CD14-positive monocyte (primary cell): ENCODE measurements at places on chromosomes 16 and 17.

DNA sequence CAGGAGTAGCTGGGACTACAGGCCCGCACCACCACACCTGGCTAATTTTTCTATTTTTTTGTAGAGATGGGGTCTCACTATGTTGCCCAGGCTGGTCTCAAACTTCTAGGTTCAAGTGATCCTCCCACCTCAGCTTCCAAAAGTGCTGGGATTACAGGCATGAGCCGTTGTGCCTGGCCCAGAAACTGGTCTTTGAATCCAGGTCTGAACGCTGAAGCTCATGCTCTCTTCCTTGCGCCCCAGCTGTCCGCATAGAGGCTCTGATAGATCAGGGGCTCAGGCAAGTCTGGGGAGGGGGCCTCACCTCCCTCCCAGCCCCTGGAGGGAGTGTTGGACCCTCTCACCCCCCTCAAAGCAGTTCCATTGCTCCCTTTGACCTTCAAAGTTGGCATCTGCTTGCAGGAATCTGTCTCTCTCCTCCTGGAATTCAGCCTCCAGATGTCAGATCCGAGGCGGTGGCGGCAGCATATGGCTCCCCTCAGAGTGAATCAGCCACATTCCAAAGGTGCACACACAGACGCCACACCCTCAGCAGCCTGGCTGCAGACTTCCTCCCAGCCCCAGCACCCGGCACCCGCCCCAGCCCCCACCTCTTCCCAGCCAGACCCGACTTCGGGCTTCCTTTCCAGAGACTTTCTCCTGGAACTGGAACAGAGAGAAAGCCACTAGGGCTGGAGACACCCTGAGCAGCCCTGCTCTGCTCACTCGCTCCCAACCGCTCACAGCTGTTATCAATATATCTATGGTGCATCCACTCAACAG lies 16.9 kb upstream of the GLIS2 start:
- no peak for DNase-seq

DNA sequence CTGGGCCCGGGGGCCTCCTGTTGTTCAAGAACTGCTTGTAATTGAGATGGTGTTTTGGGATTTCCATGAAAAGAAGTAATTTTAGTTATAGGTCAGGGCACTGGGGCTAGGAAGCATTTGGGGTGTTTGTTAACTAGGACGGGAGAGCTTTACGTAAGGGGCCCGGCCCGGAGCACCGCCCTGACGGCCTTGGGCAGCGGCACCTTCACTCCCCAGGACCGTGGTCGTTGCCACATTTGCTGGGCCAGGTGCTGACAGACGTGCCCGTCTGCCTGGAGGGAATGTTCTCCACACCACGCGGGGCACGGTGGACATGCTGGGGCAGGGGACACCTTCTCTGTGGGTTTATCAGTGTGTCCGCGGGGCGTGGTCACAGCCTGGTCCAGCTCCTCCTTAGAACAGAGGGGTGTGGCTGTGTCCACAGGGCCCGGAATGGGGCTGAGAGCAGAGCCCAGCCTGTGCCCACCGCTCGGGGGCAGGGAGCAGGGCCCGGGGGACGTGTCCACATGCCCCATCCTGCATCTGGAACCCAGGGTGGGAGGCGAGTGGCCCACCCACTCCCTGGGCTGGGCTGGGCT lies 57.7 kb downstream of the BAIAP2 start:
- no peak for DNase-seq

GRCh38 chr17:8556074-8556473 lies 74.5 kb downstream of the MYH10 start:
- DNase-seq = no peak

DNA sequence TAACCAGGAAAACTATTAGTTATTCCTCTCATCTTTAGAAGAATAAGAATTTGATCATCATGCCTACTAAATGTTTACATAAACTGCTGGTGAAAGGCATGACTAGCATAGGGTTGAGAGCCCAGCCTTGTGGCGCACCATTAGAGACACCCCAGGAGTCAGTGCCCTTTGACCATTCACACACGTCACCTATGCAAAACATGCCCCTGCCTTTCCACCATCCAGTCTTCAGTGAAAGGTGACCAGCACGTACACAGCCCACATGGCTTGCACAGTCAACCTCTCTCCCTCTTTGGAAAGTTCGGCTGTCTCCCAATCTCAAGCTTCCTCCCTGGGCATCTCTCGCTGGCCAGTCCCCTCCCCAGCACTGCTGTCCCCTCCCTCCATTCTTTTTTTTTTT lies 150.3 kb downstream of the ENGASE start:
- DNase-seq = no peak

DNA sequence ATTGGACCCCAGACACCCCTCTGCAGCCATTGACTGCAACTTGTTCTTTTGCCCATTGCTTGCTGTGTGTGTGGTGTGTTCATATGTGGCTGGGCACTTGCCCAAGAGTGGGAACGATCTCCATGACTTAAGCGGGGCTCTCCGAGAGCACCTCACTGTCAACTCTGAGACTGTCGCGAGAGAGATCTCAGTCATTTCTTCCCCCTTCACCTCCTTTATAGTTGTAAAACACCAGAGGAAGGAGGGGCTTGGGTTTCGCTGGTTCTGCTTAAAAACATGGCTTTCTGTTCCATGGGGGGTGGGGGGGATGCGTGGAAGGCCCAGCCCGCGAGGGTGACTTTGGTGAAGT lies 7.4 kb downstream of the PHOSPHO1 start:
- DNase-seq = no peak
